Upper lobe of left lung (tissue), 6 donors: ENCODE measurements at places on chromosomes 13 and 19. TPM values are rescaled to one million over a fixed set of nuclear protein-coding genes. Genes with fewer than 3 reads are reported as not detected.

RNF113B gene
- not detected for total RNA-seq

ZNF726 gene
- 6.9 TPM for total RNA-seq

CCNE1 gene
- total RNA-seq, result 0.67 TPM

MAMSTR gene
- total RNA-seq, result 3.1 TPM

CACNG7 gene
- not detected for total RNA-seq

ODAD3 gene
- 0.34 TPM for total RNA-seq

ZC3H13 gene
- 42.9 TPM for total RNA-seq

FLT1 gene
- 20.9 TPM for total RNA-seq

ZNF578 gene
- total RNA-seq, result 0.91 TPM

NLRP11 gene
- not detected for total RNA-seq

PSG7 gene
- not detected for total RNA-seq

- no peak for DNase-seq
Observed at GRCh38 chr13:112079696-112080095, 12.7 kb downstream of the SOX1 start.

DNA sequence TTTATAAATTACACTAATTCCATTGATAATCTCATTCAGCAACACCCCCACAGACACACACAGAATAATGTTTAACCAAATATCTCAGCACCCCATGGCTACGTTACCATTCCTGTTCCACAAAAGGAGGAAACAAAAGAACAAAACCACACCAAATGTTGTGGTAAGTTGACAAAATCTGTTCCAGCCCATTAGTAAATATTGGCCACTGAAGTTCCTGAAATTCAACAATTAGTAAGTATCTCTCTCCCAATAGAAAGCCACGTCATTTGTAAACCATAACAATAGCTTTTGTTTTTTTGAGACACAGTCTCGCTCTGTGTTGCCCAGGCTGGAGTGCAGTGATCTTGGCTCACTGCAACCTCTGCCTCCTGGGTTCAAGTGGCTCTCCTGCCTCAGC, 2.3 kb upstream of the FCAR start:
- no peak for DNase-seq

DNA sequence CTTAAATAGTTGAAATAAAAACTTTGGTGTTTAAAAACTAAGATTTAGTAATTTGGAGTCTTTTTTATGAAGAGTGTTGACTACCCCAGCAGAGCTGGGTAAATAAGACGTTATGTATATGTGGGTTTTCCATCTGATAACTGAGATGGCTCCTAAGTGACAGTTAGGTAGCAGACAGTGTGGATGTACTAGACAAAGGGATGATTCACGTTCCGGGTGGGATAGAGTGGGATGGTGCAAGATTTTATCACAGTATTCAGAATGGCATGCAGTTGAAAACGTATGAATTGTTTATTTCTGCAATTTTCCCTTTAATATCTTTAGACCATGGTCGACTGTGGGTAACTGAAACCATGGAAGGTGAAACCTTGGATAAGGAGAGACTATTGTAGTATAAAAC, 50.4 kb downstream of the NAA16 start:
- DNase-seq, result no peak

- no peak for DNase-seq
Observed at GRCh38 chr19:19711934-19712828, 20.7 kb downstream of the ZNF14 start.

- DNase-seq, result no peak
Observed at GRCh38 chr19:35595928-35596327, 10.0 kb downstream of the PMIS2 start.

- DNase-seq, result no peak
Observed at GRCh38 chr19:8163759-8164158, 14.4 kb upstream of the FBN3 start.

- peak; percentile 32 for DNase-seq
Observed at GRCh38 chr13:95180513-95181245, 120.6 kb downstream of the ABCC4 start.

DNA sequence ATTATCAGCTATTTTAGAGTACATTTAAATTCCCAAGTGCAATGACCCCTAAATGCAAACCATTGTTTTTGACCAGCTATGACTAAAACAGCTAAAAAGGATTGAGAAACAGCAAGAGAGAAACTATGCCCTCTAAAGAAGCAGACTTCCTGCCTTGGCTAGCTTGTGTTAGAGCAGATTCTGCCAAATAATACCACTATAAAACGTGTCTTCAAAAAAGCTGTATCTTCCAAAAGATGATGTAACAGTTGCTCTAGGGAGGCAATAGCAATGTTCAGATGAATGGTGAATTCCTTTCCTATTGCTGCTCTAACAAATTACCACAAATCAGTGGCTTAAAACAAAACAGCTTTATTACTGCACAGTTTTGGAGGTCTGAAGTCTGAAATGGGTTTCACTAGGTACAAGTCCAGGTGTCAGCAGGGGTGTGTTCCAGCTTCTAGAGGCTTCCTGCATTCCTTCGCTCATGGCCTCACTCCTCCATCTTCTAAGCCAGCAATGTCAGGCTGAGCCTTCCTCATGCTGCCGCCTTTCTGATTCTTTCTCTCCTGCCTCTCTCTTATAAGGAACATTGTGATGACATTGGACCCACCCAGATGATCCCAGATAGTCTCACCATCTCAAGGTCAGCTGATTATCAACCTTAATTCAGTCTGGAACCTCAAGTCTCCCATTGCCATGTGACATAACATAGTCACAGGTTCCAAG, 84.5 kb downstream of the LRRC63 start:
- DNase-seq, result no peak

DNA sequence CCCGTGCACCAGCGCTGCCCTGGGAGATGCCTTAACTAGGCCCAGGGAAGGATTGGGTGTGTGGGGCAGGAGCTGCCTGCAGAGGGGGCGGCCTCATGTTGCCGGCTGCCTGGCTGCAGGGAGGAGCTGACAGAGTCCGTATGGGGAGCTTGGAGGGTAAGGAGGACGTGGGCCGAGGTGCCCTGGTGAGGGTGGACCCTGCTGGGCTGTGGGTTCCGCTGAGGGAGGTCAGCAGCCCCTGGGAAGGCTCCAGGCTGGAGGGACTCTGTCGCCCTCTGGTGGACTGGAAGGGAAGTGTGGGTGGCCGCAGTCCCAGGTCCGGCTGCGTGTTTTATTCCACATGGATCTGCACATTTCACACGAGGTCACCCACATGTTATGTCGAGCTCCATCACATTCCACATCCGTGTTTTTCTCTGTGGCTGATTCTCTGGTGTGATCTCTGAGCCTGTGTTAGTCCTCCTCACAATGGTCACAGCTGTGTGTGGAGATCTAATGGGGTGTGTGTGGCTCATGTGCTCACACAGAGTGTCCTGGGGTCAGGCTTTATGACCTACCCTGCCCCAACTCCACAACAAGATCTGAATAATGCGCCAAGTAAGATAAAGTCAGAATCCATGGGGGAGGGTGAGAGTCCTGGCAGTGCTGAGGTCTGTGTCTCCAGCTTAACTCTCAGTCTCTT, 1.8 kb upstream of the CEACAM8 start:
- peak; percentile 64 for DNase-seq

DNA sequence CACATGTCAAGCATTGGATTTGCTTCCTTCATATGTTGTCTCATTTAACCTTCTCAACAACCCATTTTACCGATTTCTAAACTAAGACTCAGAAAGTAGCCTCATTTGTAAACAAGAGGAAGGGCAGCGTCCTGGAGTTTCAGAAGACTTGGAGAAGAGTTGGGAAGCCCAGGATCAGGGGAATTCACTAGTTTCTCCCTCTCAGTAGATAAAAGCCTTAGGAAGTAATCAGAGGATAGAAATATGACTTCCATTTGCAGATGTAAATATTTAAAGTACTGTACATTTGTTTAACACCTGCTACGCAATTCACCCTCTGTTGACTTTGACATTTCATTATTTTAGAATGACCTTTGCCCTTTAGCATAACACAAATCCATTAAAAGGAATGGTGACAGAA, 216.4 kb downstream of the DCT start:
- DNase-seq, result no peak

DNA sequence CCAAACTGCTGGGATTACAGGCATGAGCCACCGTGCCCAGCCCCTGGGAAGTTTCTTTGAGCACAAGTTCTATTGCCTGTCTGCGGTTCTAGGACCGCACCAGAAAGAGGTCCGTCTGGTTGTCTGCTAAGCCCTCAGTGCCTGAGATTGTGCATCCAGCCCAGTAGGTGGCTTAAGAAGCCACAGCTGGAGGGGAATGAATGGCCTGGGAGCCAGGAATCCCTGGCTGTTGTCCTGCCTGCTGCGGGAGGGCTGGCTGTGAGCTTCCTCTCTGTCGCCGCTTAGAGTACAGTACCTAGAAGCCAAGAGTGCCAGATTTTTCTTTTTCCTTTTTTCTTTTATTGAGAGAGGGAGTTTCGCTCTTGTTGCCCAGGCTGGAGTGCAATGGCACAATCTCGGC, 4.2 kb upstream of the TYK2 start:
- no peak for DNase-seq

DNA sequence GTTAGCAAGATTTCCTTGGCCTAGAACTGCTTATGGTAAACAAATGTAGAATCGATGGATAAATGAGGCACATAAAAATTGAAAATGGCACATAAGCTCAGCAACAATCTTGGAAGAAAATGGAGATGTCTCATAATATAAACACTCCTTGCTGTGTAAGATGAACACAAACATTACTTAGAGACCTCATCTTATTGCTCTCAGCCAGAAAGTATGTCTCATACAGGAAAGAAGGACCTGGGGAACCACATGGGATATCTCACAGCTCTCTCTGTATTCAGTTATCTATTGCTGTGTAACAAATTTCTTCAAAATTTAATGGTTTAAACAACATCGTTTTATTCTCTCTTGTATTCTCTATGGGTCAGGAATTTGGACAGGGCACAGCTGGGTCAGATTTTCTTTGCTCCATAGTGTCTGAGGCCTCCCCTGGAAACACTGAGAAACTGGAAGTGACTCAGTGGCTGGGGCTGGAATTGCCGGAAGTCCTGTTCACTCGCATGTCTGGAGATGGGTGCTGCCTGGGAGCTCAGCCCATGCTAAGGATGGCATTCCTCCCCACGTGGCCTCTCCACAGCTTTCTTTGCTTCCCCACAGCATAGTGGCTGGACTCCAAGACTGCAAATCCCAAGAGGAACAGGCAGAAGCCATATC, 105.1 kb downstream of the NUFIP1 start:
- DNase-seq, result no peak

- DNase-seq, result no peak
Observed at GRCh38 chr19:20858218-20858617, 64.8 kb upstream of the ZNF85 start.

DNA sequence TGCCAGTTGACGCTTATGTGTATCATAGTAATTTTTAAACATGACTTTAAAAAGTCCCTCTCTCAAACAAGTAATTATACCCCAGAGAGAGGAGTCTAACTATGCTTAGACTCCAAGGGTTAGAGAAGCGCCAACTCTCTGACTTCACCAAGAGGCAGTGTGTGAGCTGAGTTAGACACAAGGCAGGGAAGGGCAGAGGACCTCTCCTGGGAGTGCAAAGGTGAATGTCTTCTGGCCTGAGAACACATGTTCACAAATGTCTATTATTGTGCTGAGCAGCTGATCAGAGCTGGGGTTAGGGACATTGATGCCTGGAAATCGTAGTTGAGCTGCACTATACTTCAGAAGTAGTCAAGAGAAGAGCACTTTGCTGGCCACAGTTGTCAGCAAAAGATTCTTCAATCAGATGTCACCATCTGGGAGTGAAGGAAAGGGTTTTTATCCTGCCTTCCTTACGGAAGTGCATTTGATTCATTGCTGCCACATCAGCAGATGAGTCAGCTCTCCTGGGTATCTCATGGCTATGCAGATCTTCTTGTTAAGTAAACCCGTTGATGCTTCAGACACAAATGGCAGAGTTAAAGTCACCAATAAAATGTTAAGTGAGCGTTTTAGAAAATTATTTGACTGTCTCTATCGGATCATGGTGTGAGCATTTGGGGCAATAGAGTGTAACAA, 283.2 kb upstream of the ARGLU1 start:
- DNase-seq, result no peak

DNA sequence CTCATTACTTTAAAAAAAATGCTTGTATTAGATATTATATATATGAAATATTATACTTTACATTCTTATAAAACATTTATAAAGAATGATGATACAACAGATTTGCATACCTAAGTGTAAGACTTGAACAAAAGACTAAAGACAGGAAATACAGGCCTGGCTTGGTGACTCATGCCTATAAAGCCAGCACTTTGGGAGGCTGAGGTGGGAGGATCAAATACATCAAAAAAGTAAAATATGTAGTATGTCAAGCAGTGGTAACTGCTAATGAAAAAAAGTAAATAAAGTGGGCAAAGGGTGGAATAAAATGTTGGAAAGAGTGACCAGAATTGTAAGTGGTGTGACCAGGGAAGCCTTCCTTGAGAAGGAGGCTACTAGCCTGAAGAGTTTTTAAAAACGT, 133.7 kb downstream of the GGACT start:
- DNase-seq, result no peak

DNA sequence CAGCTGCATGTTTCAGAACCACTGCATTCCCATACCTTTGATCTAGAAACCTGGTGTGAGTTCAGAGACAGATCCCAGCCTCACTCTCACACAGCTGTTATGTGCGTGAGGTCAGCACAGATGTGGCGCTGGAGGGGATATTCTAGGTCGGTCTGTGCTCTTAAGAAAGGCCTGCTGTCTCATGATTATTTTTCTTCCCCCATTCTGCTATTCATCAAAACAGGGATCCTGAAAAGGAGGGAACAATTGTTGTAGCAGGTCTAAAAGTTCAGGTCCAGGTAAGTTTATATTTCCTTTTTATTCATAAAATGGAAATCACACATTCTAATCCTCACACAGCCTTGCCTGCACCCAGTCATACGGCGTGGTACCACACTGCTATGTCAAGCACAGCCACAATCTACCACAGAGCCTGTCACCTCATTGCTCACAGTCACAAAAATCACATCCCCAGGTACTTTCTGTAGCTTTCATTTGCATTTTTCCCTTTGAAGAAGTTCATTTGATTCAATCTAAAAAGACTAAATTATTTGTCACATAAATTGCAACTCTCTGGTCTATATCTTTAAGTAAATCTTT, 867 bp downstream of the ZNF546 start:
- no peak for DNase-seq

DNA sequence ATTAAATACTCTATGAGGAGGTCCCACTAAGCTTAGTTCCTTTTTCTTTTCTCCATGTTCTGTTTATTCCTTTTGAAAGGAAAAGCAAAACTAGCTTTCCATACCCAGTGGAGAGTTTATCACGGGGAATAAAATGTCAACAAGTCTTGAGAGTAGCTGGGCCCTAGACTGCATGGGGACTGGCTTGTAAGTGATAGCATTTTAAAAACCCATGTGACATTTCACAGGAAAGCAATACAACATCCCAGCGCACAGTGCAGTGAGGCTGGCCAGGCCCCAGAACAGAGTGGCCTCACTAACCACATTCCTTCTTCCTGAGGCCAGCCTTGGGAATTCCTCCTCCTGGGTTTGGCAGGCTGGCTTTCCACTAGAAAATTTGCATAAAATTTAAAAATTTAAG, 149.8 kb downstream of the DLEU7 start:
- no peak for DNase-seq

GRCh38 chr13:33868343-33868994, 50.5 kb downstream of the RFC3 start:
- no peak for DNase-seq
